ENCODE measurements at places on chromosomes 3 and 15.

- DNase-seq, result peak; percentile 28
Measured at GRCh38 chr3:177934001-177934891, 602.0 kb upstream of the KCNMB2 start.

- no peak for DNase-seq
Measured at GRCh38 chr15:69398491-69398891, 15.7 kb upstream of the KIF23 start.

GRCh38 chr3:180546863-180547262 lies 55.1 kb upstream of the TTC14 start:
- DNase-seq, result no peak

- no peak for DNase-seq
Measured at GRCh38 chr3:138567403-138567802, 26.7 kb downstream of the CEP70 start.

DNA sequence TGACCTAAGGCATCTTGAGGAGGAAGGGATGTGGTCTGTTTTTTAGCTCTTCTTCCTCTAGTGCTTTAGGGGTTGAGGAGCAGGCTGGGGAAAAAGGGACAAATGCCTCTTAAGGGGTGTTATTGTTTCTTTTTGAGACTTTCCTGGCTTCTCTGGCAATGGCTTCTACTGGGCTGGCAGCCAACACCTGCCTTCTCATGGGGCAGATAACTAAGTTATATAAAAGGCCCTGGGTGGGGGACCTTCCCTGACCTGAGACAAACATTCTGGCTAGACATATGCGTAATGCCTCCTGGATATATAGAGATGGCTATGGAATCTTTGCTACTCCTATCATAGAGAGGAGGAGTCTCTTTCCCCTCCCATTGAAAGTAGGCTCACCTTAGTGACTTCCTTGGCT lies 179.2 kb upstream of the PROK2 start:
- no peak for DNase-seq
